Dermis blood vessel endothelial cell (primary cell): ENCODE measurements at places on chromosomes 12 and 14. TPM values are rescaled to one million over a fixed set of nuclear protein-coding genes. Genes with fewer than 3 reads are reported as not detected.

Gene ANO4
- total RNA-seq = 0.85 and 1.1 TPM in 2 replicates

Gene DIO3
- not detected in 2 replicates for total RNA-seq

Gene SYT1
- 9.4 and 9.7 TPM in 2 replicates for total RNA-seq

Gene MAP1LC3B2
- 0.19 TPM in 1 of 2 replicates, not detected in the other for total RNA-seq

Gene ERBB3
- 0.34 and 0.88 TPM in 2 replicates for total RNA-seq

Gene LYZ
- total RNA-seq = not detected in 2 replicates

Gene KRT79
- not detected in 2 replicates for total RNA-seq

Gene STYX
- 23.8 and 25.8 TPM in 2 replicates for total RNA-seq

Gene DNAJC22
- 0.85 and 1.1 TPM in 2 replicates for total RNA-seq

Gene LRTM2
- total RNA-seq = not detected in 2 replicates

Gene MYH6
- not detected in 2 replicates for total RNA-seq

Gene FZD10
- total RNA-seq = 1.0 and 1.7 TPM in 2 replicates

Gene DLGAP5
- 11.6 and 78.0 TPM in 2 replicates for total RNA-seq

Gene CEP290
- total RNA-seq = 9.3 and 21.3 TPM in 2 replicates

Gene LUM
- under 0.01 and 0.65 TPM in 2 replicates for total RNA-seq

Gene CATSPERB
- 0.33 and 0.68 TPM in 2 replicates for total RNA-seq

Gene E2F7
- total RNA-seq = 7.3 and 13.4 TPM in 2 replicates

Gene CMAS
- 19.4 and 36.8 TPM in 2 replicates for total RNA-seq

Gene AICDA
- not detected in 2 replicates for total RNA-seq

Gene GPR68
- 0.74 and 1.2 TPM in 2 replicates for total RNA-seq

Gene ANO2
- 41.2 and 82.9 TPM in 2 replicates for total RNA-seq

Gene ITPK1
- total RNA-seq = 24.0 and 41.3 TPM in 2 replicates

Gene ART4
- total RNA-seq = 53.1 and 55.7 TPM in 2 replicates

Gene DAO
- total RNA-seq = under 0.01 TPM in 1 of 2 replicates, not detected in the other

Gene GYS2
- not detected in 2 replicates for total RNA-seq

Gene ITGB7
- total RNA-seq = 0.19 and 0.34 TPM in 2 replicates

Gene TAS2R8
- not detected in 2 replicates for total RNA-seq

Gene STAC3
- total RNA-seq = 0.65 TPM in 1 of 2 replicates, not detected in the other
